ENCODE measurements at places on chromosomes 12 and 14.

DNA sequence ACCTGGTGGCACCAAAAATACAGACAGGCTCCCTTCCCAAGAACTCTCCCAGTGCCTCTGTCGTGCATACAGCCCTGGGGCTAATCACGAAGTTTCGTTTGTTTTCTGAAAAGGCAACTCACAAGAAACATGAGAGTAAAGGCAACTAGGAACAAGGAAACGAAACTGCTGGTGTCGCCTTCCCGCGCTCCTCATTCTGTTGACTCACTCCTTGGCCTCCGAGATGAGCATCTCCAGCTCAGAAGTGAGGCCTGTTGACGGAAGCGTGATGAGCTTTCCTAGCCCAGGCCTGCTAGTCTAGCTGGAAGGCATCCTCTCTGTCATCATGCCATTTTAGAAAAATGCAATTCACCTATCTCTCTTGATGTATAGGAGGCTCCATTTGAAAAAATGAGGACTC is 50.5 kb downstream of the TTC9 start:
- H3K36me3 ChIP-seq: no peaks in the 10 kb centered on the region
- no peak overlapping the region for H3K27ac ChIP-seq
- no peak for DNase-seq
- H3K4me3 ChIP-seq: no peak overlapping the region
- no peaks in the 10 kb centered on the region for H3K27me3 ChIP-seq

GRCh38 chr12:96313606-96314005 is 86.6 kb downstream of the CDK17 start:
- no peak overlapping the region for H3K27ac ChIP-seq
- peaks cover 1% of the 10 kb centered on the region for H3K4me1 ChIP-seq
- peaks cover 11% of the 10 kb centered on the region for H3K36me3 ChIP-seq
- no peaks in the 10 kb centered on the region for H3K27me3 ChIP-seq
- no peak overlapping the region for H3K4me3 ChIP-seq
- DNase-seq: no peak

- no peaks in the 10 kb centered on the region for H3K27me3 ChIP-seq
- H3K27ac ChIP-seq: no peak overlapping the region
- H3K36me3 ChIP-seq: no peaks in the 10 kb centered on the region
- H3K4me1 ChIP-seq: no peaks in the 10 kb centered on the region
Observed at GRCh38 chr12:19763488-19763887, 324.2 kb downstream of the AEBP2 start.

DNA sequence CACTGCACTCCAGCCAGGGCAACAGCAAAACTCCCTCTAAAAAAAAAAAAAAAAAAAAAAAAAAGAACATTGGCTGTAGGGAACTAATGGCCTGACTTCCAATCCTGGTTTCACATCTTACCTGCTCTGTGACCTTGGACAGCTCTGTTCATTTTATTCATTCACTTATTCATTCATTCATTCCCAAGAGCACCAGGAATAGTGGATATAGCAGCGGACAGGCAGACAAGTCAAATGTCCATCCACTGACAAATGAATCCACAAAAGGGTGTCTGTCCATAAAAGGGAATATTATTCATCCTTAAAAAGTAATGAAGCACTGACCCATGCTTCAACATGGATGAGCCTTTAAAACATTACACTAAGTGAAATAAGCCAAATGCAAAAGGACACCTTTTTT is 27.6 kb upstream of the C12orf76 start:
- no peak overlapping the region for H3K4me3 ChIP-seq
- no peak for DNase-seq
- no peaks in the 10 kb centered on the region for H3K4me1 ChIP-seq
- H3K27ac ChIP-seq: no peak overlapping the region
- H3K27me3 ChIP-seq: no peaks in the 10 kb centered on the region

DNA sequence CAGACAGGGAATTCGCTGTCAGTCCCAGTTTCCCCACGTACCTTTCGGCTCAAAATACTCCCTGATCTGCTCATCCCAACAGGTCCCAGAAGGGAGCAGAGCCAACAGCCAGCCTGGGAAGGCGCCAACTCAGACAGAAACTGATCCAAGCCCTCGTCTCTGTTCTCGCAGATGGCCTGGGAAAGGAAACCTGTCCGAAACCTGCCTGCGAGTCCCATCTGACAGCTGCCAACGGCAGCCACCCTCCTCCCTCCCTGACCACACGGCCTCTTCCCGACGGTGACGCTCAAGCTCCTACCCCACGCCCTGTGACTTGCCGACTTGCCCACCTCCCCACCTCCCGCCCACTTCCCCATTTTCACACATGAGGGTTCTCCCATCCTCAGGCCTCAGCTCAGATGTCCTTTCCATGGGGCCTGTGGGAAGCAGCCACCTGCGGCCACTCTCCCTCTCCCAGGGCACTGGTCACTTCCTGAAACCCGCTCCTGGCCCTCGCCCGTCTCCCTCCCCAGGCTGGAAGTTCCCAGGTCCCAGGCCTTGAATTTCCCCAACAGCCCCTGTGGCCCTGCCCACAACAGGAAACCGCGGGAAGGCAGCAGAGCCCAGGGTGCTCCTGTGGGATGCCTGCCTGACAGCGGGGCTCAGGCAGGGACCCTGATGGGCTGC is 60.9 kb upstream of the FBRSL1 start:
- no peak overlapping the region for H3K4me3 ChIP-seq
- H3K27ac ChIP-seq: no peak overlapping the region
- H3K27me3 ChIP-seq: peaks cover 64% of the 10 kb centered on the region
- no peak for DNase-seq
- H3K36me3 ChIP-seq: no peaks in the 10 kb centered on the region

- H3K4me3 ChIP-seq: no peak overlapping the region
- peaks cover 4% of the 10 kb centered on the region for H3K27me3 ChIP-seq
- H3K4me1 ChIP-seq: no peaks in the 10 kb centered on the region
- no peak for DNase-seq
Observed at GRCh38 chr12:90990611-90991010, 14.2 kb downstream of the EPYC start.

GRCh38 chr12:33265033-33265731 is 174.4 kb downstream of the SYT10 start:
- H3K27ac ChIP-seq: no peak overlapping the region
- no peaks in the 10 kb centered on the region for H3K36me3 ChIP-seq
- DNase-seq: peak; percentile 7

GRCh38 chr14:29858299-29858698 is 69.3 kb downstream of the PRKD1 start:
- no peaks in the 10 kb centered on the region for H3K27me3 ChIP-seq
- no peaks in the 10 kb centered on the region for H3K36me3 ChIP-seq
- H3K27ac ChIP-seq: no peak overlapping the region
- H3K4me1 ChIP-seq: no peaks in the 10 kb centered on the region
- no peak for DNase-seq

- no peaks in the 10 kb centered on the region for H3K36me3 ChIP-seq
- H3K4me3 ChIP-seq: no peak overlapping the region
- H3K27ac ChIP-seq: no peak overlapping the region
- no peak for DNase-seq
Observed at GRCh38 chr12:5377997-5378592, 53.8 kb upstream of the NTF3 start.

- no peak overlapping the region for H3K4me3 ChIP-seq
- no peaks in the 10 kb centered on the region for H3K4me1 ChIP-seq
- no peaks in the 10 kb centered on the region for H3K36me3 ChIP-seq
Observed at GRCh38 chr14:21913759-21914158, 240.1 kb upstream of the OR4E1 start.

DNA sequence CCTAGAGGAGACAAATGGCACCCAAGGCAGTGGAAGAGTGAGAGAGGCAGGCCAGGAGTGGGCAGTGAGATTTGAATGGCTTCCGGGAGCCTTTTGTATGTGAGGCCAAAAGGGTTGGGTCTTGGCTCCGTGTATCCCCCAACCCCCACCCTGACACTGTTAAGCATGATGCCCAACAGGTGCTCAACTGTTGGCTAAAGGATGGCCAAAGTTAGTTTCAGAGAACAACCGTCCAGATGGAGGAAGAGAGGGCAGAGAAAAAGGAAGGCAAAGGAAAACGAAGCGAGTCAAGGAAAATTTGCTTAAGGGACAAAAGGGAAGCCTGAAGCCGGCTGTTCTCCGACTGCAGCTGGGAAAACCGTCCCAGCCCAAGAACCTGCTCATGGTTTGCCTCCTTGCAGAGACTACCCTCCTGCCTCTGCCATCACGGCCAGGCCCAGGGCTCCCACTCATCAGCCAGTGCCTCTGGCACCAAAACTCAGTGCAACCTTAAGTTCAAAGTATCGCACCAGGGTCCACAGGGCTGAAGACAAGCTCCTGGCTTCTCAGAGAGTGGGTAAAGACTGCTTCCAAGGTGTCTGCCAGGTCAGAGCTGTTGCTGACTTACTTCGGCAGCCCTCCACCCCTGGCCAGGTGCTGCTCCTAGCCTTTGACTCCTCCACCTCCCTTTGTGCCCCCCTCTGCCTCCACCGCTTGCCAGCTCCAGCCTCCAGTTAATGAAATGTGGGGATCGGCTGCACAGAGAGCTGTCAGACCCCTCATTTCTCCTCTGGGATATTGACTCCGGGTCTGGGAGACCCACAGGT is 4.2 kb upstream of the C1QL4 start:
- H3K27ac ChIP-seq: no peak overlapping the region
- peak overlapping the region; percentile 34 for H3K4me3 ChIP-seq
- H3K4me1 ChIP-seq: peaks cover 45% of the 10 kb centered on the region
- no peaks in the 10 kb centered on the region for H3K36me3 ChIP-seq
- no peak for DNase-seq

GRCh38 chr14:69068744-69069421 is 84.0 kb downstream of the DCAF5 start:
- no peaks in the 10 kb centered on the region for H3K27me3 ChIP-seq
- no peaks in the 10 kb centered on the region for H3K4me1 ChIP-seq
- no peak overlapping the region for H3K27ac ChIP-seq
- DNase-seq: no peak

- no peaks in the 10 kb centered on the region for H3K4me1 ChIP-seq
- DNase-seq: no peak
- no peaks in the 10 kb centered on the region for H3K36me3 ChIP-seq
- no peak overlapping the region for H3K27ac ChIP-seq
Observed at GRCh38 chr14:86997271-86997670, 995.7 kb downstream of the GALC start.

DNA sequence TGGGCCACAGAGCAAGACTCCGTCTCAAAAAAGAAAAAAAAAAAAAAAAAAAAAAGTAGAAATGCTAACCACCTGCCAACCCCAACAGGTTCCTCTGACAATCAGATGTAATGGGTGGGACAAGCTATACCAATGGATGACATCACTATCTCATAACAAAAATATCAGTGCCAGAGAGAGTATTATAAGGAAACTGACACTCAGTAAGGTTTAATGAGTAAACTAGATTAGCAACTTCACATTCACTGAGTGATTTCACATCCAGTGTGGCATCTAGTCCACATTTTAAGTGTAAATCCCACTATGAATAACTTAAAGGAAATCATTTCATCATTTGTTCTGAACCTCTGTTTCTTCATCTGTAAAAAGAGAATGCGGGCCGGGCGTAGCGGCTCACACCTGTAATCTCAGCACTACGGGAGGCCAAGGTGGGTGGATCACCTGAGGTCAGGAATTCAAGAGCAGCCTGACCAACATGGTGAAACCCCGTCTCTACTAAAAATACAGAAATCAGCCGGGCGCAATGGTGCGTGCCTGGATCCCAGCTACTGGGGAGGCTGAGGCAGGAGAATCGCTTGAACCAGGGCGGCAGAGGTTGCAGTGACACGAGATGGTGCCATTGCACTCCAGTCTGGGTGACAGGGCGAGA is 1.8 kb downstream of the SART3 start:
- H3K36me3 ChIP-seq: peaks cover 22% of the 10 kb centered on the region
- H3K27ac ChIP-seq: no peak overlapping the region
- H3K4me3 ChIP-seq: peak overlapping the region; percentile 91
- DNase-seq: no peak
- H3K4me1 ChIP-seq: no peaks in the 10 kb centered on the region
- H3K27me3 ChIP-seq: no peaks in the 10 kb centered on the region

DNA sequence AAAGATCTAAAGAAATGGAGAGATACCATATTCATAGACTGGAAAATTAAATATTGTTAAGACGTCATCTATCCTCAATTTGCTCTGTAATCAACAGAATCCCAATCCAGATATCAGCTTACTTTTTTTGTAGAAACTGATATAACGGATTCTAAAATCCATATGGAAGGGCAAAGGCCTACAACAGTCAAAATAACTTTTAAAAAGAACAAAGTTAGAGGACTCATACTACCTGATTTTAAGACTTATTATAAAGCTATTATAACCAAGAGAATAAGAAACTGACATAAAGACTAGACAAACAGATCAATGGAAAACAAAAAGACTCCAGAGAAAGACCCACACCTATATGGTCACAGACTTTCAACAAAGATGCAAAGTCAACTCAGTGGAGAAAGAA is 6.0 kb downstream of the DDX24 start:
- H3K36me3 ChIP-seq: peaks cover 37% of the 10 kb centered on the region
- H3K27ac ChIP-seq: no peak overlapping the region
- no peaks in the 10 kb centered on the region for H3K4me1 ChIP-seq
- no peak for DNase-seq
- no peak overlapping the region for H3K4me3 ChIP-seq

GRCh38 chr12:95731519-95731958 is 59.0 kb downstream of the NTN4 start:
- H3K4me3 ChIP-seq: no peak overlapping the region
- no peak overlapping the region for H3K27ac ChIP-seq
- H3K27me3 ChIP-seq: no peaks in the 10 kb centered on the region
- H3K36me3 ChIP-seq: no peaks in the 10 kb centered on the region

GRCh38 chr14:54667764-54668163 is 100.8 kb downstream of the SAMD4A start:
- H3K27me3 ChIP-seq: no peaks in the 10 kb centered on the region
- H3K4me1 ChIP-seq: peaks cover 12% of the 10 kb centered on the region
- H3K4me3 ChIP-seq: no peak overlapping the region
- H3K27ac ChIP-seq: no peak overlapping the region
- no peak for DNase-seq

GRCh38 chr12:107655281-107656065 is 30.1 kb upstream of the PWP1 start:
- no peak for DNase-seq
- no peaks in the 10 kb centered on the region for H3K27me3 ChIP-seq
- H3K4me3 ChIP-seq: no peak overlapping the region

GRCh38 chr14:52876806-52877205 is 74.0 kb downstream of the FERMT2 start:
- H3K36me3 ChIP-seq: peaks cover 6% of the 10 kb centered on the region
- H3K27me3 ChIP-seq: no peaks in the 10 kb centered on the region
- no peak for DNase-seq
- H3K27ac ChIP-seq: no peak overlapping the region

- H3K27ac ChIP-seq: peak overlapping the region; percentile 77
- peak overlapping the region; percentile 6 for H3K4me3 ChIP-seq
- no peaks in the 10 kb centered on the region for H3K36me3 ChIP-seq
- no peaks in the 10 kb centered on the region for H3K27me3 ChIP-seq
- H3K4me1 ChIP-seq: peaks cover 21% of the 10 kb centered on the region
Observed at GRCh38 chr12:6764011-6764828, 1.9 kb upstream of the PTMS start.
